ENCODE measurements at places on chromosomes 5 and 9. TPM values are rescaled to one million over a fixed set of nuclear protein-coding genes. Genes with fewer than 3 reads are reported as not detected.

DNA sequence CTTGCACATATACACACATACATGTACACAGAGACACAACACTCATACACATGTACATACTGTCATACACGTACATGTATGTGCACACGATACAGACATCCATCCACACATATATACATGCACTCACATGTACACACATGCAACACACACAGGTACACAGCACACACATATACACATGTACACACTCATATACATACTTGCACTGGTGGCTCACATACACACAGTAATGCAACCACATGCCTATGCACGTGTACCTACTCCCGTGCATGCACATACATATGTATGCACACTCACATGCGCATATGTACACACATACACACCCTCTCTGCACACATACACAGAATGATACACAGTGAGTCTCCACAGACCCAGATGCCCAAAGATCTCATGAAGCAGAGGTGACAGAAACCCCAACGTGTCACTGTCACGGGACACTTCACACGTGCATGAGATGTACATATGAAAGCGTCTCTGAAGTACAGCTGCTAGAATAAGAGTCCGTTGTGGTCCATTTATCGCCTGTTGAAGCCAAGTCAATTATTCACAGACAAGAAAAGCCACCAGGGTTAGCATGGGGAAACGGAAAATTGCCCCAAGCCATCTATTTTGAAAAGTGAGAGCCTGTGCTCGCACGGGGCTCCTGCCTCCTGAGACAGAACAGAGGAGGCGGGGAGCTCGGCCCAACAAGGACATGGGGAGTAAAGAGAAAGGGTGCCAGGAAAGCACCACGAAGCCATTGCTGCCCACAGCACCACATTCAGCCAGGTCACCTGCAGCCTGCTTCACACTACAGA is 24.9 kb downstream of the LPCAT1 start:
- DNase-seq, result no peak

- no peak for DNase-seq
These were observed 5.3 kb downstream of the BARX1 start for GRCh38 chr9:93949694-93950449.

DNA sequence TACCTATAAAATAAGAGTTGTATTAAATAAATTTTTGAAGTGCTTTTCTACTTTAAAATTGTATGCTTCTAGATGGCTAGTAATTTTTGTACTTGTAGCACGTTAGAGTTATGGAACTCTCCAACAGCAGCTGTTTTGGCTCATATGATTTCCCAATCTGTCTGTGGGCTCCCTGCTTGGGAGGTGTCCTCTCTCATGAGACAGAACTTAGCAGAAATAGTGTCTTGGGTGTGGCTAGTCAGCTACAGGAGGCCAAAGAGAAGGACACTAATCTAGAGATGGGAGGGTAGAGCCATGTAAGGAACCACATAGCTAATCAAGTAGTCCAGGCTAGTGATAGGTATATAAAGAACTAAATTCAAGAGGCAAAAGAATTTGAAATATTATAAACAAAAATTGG is 78.4 kb upstream of the DAB2 start:
- DNase-seq, result no peak

- DNase-seq, result no peak
These were observed 15.8 kb upstream of the TRAF1 start for GRCh38 chr9:120942186-120943001.

- no peak for DNase-seq
These were observed 6.8 kb upstream of the PAEP start for GRCh38 chr9:135554718-135555117.

Gene FGF18
- not detected for total RNA-seq

DNA sequence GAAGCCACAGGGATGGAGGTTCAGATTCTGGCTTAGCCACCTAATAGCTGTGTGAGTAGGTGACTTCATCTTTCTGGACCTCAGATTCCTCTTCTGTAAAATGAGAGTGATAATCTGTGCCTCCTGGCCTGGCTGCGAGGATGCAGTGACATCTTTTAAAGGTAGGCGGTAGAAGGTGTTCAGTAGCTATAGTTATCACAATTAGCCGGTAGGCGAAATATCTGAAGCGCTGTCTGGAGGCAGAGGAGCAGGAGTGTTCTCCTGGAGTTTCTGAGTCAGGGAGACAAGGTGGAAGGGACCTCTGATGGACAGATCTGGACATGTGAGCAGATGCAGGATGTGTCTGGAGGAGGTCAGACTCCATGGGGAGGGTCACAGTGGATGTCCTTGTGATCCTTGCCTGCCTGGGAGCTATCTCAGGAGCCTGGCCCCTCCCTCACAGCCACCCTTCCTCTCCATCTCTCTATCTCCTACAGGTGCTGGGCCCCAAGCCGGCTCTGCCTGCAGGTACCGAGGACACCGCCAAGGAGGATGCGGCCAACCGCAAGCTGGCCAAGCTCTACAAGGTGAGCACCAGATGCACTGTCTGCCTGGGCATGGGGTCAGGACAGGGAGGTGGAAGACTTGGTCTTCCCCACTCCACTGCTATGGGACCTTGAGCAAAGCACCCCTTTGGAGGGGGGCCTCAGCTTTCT is 45.6 kb downstream of the GSN start:
- DNase-seq, result no peak

GRCh38 chr5:43294226-43294625 is 19.0 kb downstream of the HMGCS1 start:
- DNase-seq, result no peak

DNA sequence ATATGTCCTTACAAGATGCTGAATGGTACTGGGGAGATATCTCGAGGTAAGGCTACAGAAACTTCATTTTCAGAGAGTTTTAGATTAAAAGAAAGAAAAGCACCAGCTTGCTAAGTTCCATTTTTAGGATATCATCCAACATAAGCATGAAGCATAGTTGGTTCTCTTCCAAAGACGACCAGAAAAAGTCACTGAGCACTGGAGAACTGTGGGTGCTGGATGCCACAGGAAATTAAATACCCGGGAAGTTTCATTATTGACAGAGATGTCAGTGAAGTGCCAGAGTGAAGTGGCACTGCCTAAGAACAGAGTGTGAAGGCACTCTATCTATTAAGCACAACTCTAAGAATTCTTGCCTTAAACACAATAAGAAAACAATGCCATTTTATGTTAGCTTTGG is 76.8 kb downstream of the PIK3R1 start:
- DNase-seq, result no peak

Gene PNPLA7
- 0.21 TPM for total RNA-seq

- DNase-seq, result no peak
These were observed 3.5 kb upstream of the PRDM12 start for GRCh38 chr9:130660683-130661450.
